NCI-H2029 (cell line): ENCODE measurements at places on chromosomes 4 and X.

DNA sequence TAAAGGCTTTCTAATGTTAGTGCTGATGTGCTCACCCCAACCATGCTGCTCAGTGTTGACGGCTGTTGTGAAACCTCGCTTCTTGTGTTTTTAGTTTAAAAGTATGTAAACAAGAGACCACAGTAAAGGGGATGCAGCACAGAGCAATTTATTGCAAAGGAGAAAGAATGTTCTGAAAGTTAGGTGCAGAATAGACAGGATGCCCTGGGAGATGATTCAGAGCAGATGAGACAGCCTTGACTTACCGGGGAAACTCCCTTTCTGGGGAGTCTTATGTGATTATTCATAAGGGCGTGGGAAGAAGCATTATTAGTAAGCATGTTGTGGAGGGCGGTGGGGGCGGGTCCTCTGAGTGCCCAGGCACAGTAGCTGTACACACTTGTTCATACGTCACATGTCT lies 47.7 kb downstream of the EVC start:
- DNase-seq = no peak

DNA sequence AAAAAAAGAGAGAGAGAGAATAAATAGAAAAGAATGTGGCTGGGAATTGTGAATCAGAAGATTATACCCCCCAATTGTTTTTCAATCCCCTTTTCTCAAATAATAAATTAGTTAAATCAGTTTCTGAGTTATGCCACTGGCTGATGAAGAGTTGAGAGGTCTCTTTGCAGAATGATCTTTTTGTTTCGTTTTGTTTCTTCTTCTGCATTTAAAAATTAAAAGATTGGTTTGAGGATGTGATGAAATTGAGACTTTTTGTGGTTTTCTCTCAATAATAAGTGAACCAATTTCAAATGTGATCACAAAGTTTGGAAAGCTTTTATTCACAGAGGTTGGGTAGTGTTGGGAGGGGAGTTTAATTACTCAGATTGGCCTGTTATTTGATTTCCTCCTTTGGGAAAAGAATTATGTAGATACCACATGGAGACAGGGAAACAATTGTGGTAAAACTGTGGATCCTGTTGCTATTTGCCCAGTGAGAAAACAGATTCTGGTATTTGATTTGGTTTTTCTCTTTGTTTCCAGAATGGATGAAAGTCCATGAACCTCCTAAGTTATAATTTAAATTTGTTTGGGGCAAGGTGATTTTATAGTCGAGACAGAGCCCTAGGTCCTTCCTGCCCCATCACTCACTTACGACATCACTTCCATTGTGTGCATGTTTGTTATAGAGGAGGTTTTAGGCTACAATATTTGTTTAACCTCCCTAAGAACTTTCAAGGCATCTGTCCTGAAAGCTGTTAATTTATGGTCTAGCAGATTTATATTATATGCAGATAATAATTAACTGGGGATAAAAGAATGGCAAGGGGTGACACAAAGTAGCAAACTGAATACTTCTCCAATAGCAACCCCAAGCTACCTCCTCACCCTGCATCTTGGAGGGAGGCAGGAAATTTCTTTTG lies 92.0 kb upstream of the BMPR1B start:
- DNase-seq = no peak

GRCh38 chr4:163295138-163295537 lies 37.3 kb downstream of the NPY1R start:
- DNase-seq = no peak

DNA sequence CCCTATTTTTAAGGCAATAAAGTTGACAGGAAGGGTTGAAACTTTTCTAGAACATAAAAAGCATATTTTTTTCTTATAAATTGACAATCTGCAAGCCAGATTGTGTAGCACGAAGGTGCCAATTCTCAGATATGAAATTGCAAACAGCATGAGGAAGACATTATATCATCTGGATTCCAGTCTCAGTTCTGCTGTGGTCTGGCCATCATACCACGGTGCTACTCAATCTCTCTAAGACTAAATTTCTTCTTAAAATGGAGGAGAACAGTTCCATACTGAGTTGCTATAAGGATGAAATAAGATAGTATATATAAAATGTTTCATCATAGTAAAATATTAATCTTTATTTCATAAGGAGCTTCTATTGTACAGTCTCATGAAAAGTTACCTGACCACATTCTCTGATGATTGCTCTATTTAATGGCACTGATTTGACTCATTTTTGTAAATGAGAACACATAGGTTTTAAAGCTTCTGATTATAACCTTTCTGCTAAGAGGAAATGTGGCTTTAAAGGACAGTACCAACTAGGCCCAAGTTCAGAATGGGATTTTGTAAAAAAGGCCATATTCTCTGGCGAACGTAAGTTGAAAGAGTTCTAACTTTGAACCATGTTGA lies 127.9 kb downstream of the SHROOM3 start:
- DNase-seq = no peak

DNA sequence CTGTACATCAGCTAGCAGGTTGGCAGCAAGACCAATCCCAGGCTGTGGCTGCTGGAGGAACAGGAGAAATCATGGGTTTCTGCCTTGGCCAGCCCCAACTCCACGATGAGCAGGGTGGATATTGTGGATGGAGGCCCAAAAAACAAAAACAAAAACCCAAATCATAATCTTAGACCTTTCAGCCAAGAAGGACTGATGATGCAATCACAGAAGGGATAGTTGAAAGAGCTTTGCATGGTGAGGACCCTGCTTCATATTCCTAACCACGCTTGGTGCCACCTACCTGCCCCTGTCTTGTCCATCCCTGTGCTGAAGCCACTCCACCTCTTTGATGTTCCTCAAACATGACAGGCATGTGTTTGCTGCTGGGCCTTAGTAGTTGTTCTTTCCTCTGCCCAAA lies 68.8 kb upstream of the CT45A1 start:
- DNase-seq = no peak

DNA sequence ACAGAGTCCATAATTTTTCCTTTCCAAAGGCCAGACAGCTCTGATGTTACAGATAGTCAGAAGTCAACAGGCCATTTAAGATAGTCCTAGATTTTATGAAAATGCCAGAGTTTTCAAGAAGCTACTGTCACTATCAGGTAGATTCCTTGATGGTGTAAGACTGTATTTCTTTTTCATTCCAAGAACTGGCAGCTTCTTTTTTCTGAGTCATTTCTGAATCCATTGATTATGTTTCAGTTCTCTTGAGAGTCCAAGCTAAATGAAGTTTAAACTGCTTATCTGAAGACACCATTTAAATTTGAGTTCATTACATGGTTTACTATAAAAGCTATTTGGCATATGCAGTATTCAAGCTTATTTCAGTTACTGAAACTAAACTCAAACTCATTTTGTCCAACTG lies 44.6 kb downstream of the RASSF6 start:
- no peak for DNase-seq

- peak; percentile 66 for DNase-seq
Observed at GRCh38 chr4:100591161-100591876, 73.5 kb upstream of the EMCN start.

- no peak for DNase-seq
Observed at GRCh38 chrX:17944833-17945497, 83.9 kb upstream of the RAI2 start.

- DNase-seq = no peak
Observed at GRCh38 chrX:133414406-133415275, 648 bp downstream of the GPC4 start.

DNA sequence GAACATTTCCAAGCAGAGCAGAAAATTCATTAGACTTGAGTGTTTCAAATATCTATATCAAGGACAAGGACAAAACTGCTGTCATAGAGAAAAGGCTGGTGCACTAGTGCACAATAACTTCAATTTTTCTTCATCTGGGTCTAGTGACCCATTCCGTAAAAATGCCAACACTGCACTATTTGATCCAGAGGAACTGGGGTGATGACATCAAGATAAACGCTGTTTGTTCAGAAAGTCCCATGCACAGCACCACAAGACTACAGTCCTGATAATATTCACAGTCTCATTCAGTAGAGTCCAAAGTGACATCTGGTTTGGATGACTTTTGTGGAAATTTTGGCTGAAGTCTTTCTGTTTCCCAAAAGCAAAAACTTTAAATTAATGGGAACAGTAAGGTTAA lies 303.5 kb upstream of the GALNT7 start:
- DNase-seq = no peak

GRCh38 chr4:3157366-3157765 lies 82.9 kb downstream of the HTT start:
- DNase-seq = no peak

GRCh38 chrX:7252013-7252610 lies 104.2 kb upstream of the PUDP start:
- DNase-seq = peak; percentile 16

GRCh38 chr4:156635051-156635450 lies 336.5 kb downstream of the PDGFC start:
- DNase-seq = no peak

DNA sequence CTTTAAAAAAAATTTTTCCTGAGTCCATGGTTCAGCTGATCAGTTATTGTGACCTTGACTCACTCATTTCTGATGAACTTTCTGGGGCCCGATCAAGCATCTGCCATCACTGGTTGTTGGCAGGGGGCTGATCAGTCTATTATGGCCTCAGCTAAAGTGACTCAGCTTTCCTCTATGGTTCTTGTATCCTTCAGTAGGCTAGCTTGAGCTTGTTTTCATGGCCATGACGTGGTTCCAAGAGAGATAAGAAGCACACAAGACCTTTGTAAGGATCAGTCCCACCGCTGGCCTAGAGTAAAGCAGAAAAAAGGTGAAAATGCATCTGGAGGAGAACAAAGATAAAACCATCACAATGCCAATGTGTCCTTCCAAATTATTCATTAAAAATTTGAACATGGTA lies 29.8 kb upstream of the EPGN start:
- no peak for DNase-seq

DNA sequence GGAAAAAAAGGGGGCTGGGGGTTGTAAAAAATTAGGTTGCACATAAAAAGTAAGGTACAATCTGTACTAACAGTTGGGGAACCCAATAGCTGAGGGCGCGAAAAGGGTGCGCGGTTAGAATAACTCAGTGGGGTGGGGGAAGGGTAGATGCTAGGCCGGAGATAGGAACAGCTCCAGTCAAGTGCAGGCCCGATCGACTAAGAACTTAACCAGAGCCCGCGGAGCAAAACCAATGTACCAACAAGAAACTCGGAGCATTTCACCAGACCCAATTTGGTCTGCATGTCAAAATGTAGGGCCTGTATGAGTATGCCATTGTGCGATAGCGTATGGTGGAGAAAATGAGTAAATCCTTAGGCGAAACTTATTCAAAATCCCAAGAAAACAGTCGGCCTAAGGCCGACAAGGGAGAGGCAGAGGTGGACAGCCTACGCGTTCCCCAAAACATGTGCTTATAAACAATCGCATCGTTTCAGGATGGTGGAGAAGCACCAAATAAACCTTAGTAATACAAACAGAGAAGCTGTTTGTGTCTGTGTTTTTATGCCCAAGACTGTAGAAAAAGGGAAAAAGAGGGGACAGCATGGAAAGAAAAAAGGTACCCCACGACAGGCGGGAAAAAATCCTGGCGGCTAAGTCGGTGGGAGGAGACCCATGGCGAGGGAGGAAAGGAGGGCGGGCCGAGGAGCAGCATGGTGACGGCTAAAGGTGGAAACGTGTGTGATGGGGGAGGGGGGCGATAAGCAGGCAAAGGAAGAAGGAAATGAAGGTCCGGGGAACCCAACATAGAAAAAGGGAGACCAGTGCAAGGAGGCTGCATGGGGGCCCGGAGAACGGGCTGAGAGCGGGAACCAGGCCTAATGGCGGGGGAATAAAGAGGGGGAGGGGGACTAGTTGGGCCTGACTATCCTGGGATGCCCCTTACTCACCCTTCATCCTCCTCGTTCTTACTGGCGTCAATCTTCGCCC lies 990 bp downstream of the HNRNPD start:
- DNase-seq = peak; percentile 87

DNA sequence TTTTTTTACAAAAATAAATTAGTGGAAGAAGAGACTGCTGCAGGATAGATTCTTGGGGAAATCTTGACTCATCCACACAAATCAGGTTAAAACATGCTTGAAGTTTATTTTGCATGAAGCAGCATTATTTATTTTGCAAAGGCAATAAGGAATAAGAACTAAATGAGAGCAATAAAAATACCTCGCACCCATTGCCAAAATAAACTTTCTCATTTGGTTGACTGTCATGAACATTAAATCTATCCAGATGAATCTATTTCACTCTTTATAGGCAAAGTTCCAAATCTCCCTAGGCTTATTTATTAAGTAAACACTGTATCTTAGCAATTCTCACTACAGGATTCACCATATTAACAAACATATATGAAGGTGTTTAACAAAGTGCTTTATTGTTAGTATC lies 58.9 kb downstream of the HOPX start:
- DNase-seq = peak; percentile 29

- DNase-seq = no peak
Observed at GRCh38 chr4:68344049-68344448, 5.8 kb downstream of the YTHDC1 start.

DNA sequence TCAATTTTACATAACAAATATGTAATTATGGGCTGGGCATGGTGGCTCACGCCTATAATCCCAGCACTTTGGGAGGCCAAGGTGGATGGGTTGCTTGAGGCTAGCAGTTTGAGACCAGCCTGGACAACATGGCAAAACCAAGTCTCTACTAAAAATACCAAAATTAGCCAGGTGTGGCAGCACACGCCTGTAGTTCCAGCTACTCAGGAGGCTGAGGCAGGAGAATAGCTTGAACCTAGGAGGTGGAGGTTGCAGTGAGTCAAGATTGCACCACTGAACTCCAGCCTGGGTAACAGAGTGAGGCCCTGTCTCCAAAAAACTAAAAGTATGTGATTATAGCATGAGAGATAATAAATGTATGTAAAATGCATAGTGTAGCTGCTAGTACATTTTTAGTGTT lies 229.0 kb downstream of the PPARGC1A start:
- no peak for DNase-seq

GRCh38 chrX:47080215-47080914 lies 2.1 kb downstream of the RGN start:
- no peak for DNase-seq

GRCh38 chrX:137166591-137166990 lies 132.8 kb upstream of the GPR101 start:
- no peak for DNase-seq

DNA sequence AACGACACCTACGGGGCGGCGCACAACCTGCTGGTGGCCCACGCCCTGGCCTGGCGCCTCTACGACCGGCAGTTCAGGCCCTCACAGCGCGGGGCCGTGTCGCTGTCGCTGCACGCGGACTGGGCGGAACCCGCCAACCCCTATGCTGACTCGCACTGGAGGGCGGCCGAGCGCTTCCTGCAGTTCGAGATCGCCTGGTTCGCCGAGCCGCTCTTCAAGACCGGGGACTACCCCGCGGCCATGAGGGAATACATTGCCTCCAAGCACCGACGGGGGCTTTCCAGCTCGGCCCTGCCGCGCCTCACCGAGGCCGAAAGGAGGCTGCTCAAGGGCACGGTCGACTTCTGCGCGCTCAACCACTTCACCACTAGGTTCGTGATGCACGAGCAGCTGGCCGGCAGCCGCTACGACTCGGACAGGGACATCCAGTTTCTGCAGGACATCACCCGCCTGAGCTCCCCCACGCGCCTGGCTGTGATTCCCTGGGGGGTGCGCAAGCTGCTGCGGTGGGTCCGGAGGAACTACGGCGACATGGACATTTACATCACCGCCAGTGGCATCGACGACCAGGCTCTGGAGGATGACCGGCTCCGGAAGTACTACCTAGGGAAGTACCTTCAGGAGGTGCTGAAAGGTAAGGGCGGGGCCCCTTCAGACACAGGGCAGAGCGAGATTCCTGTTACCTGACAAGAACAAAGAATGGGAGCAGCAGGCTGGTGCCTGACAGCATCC lies 11.7 kb downstream of the RPL9 start:
- peak; percentile 60 for DNase-seq
